ENCODE measurements at places on chromosomes 7 and 10. TPM values are rescaled to one million over a fixed set of nuclear protein-coding genes. Genes with fewer than 3 reads are reported as not detected.

DNA sequence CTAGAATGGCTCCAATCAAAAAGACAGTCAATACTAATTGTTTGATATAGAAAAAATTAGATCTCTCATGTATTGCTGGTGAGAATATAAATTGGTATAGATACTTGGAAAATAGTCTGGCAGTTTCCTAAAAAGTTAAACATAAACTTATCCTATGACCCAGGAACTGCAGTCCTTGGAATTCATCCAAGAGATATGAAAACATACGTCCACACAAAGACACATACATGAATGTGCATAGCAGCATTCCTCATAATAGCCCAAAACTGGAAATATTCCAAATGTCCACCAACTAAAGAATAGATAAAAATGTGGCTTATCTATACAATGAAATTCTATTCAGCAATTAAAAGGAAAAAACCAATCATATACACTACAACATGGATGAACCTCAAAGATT is 128.4 kb downstream of the ZFAND4 start:
- no peak for DNase-seq

GRCh38 chr7:137820677-137821420 is 25.9 kb downstream of the DGKI start:
- no peak for DNase-seq

GRCh38 chr7:12719141-12719919 is 31.9 kb downstream of the ARL4A start:
- DNase-seq, result no peak

- DNase-seq, result no peak
These were observed 41.2 kb upstream of the C1QL3 start for GRCh38 chr10:16562891-16563290.

DNA sequence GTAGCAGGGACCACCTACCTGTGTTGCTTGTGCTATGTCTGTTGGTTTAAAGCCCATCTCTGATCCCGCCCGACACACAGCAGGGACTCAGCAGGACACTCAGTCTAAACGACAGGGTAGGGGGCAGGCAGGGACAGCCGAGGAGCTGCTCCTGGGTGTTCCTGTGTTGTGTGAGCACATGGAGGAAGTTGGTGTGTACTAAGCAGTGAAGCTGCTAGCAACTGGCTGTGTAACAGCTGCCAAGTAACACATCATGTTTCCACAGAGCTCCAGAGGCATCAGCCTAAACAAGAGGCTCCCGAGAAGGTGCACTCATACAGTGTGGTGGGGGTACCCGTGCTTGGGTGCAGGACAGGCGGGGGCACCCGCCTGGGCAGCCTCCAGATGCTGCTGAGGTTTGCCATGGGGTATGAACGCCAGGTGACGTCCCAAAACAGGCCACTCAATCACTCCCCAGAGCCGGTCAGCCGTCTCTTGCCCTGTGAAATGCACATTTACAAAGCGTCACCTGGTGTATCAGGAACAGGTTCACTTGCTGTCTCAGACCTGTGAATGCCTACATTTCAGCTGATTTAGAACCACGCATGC is 59.6 kb downstream of the PTPRN2 start:
- DNase-seq, result peak; percentile 78

DNA sequence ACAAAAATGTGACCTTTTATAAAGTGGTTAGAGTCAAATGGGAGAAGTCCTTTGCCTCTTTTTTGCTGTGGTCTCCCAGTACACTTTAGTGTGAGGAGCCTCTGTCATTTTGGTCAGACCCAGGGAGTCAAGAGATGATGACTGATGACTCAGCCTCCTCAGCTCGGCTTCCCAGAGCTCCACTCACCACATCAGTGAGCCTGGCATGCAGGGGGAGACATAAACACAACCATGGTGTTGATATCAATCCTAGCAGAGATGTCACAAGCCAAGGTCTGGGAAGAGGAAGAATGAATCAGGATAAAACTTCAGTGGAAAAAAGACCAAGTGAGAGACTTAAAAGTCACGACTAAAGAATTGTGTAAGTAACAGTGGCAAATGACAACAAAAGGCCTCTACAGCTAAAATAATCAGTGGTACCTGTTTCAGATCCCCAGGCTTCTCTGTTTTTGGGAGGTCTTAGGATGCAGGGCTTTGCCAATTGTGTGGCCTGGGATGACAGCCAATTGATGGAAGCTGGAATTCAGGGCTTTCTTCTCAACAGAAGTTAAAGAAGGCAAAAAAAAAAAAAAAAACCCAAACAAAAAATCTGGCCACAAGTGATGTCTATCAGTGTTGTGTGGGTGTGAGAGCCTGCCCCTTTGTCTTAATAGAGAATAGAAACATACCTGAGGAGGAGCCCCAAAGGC is 50.2 kb downstream of the TFAM start:
- DNase-seq, result no peak

- no peak for DNase-seq
These were observed 720.5 kb downstream of the GRID1 start for GRCh38 chr10:85645926-85646711.

PRR15 gene
- 0.18 TPM for polyA plus RNA-seq

HOXA1 gene
- polyA plus RNA-seq, result 2.3 TPM

CAMK2G gene
- 31.5 TPM for polyA plus RNA-seq

NUTM2E gene
- 0.25 TPM for polyA plus RNA-seq

ADAMTS14 gene
- polyA plus RNA-seq, result 6.2 TPM

Measured in left lung (tissue), 14 donors.